ENCODE measurements at places on chromosomes 3 and 15.
A peak's percentile ranks its signal among the peaks of the same experiment; 100 is the strongest.

- DNase-seq: no peak
Measured at GRCh38 chr3:123361071-123361470, 87.8 kb downstream of the ADCY5 start.

GRCh38 chr3:129548104-129548965 is 5.4 kb downstream of the H1-8 start:
- no peak for DNase-seq

- DNase-seq: peak; percentile 23
Measured at GRCh38 chr3:47890828-47891612, 88.1 kb downstream of the DHX30 start.

GRCh38 chr3:128794770-128795649 is 69.0 kb downstream of the RAB7A start:
- DNase-seq: no peak

DNA sequence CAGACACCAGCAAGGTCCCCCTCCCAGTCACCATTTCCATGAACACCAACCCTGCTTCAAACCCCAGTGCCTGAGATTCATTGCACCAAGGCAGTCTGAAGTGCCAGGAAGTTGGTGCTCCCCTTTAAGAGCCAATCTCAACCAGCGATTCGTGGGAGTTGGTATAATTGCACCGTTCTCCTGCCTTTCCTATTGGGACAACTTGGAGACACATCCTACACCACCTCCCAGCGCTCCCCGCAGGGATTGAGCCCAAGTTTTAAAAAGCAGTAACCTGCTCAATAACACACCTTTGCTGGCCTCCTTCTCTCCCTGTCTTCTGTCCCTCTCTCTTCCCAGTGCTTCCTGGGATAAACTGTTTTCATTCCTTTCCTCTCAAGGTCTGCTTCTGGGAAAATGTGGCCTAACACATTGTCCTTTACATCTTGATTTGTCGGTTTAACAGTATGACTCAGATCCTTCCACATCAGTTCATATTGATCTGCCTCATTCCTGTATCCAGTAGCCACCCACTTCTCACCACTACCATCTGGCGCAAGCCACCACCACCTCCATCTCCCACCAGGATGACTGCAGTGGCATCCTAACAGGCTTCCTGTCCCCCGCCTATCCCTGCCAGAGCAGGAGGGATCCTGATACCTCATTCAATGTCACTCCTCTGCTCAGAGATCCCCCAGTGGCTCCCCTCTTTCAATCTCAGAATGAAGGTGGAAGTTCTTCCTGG is 37.8 kb upstream of the HRH1 start:
- DNase-seq: no peak

DNA sequence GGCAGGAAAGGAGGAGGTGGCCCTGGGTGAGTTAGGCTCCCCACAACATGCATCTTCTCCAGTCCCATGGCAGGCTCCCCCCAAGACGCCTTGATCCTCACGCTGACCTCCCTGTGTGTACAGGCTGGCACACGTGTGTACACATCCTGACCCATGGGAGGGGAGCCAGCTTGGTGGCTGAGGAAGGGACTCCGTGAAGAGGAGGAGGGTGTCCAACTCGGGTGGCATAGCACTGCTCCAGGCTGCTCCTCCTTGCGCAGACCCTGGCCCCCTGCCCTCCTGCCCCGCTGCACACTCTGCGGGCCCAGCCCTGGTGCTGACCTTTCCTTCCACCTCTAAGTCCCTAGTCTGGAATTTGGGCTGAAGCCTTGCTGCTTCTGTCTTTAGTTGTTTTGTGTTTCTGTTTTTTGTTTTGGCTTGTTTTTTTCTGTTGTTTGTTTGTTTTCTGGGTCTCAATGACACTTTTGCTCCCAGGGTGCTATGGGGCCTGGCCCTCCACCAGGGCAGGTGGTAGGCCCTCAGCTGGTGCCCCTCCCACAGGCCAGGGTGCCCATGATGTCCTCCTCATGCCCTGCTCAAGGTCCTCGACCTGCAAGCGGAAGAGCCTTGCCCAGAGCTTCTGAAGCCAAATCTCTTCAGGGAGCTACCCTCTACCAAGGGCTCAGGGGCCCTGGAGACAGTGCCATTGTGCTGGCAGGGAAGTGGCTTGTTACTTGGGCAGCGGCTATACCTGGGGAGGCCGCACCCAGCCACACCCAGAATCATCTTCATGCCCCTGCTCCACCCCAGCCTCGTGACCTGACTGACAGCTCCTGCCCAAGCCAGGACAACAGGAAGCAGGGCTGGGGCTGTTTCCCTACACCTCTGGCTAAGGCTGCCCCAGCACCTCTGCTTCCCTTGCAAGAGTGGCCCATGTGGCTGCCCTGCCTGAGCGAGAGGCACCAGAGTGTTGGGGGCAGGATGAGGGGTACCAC is 5.1 kb downstream of the EPHB3 start:
- DNase-seq: no peak

DNA sequence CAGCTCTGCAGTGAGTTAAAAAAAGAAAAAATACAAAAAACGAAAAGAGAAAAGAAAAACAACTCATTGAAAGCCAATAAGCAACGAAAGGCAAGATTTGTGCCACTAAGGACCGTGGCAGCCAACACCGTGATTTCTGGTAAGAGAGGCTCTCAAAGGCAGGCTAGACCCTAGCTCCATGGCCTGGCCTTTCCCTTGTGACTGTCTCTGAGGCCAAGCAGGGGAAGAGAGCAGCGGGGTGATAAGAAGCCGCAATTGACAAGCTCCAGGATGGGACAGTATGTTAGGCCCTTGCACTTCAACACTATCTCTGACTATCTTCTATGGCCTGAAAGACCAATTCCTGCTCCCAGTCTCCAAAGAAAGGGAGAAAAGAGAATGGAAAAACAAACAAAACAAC is 12.4 kb downstream of the APOD start:
- DNase-seq: no peak

GRCh38 chr15:60536314-60536713 is 57.4 kb upstream of the ICE2 start:
- DNase-seq: no peak

- DNase-seq: no peak
Measured at GRCh38 chr3:100333970-100334487, 528 bp upstream of the NIT2 start.

DNA sequence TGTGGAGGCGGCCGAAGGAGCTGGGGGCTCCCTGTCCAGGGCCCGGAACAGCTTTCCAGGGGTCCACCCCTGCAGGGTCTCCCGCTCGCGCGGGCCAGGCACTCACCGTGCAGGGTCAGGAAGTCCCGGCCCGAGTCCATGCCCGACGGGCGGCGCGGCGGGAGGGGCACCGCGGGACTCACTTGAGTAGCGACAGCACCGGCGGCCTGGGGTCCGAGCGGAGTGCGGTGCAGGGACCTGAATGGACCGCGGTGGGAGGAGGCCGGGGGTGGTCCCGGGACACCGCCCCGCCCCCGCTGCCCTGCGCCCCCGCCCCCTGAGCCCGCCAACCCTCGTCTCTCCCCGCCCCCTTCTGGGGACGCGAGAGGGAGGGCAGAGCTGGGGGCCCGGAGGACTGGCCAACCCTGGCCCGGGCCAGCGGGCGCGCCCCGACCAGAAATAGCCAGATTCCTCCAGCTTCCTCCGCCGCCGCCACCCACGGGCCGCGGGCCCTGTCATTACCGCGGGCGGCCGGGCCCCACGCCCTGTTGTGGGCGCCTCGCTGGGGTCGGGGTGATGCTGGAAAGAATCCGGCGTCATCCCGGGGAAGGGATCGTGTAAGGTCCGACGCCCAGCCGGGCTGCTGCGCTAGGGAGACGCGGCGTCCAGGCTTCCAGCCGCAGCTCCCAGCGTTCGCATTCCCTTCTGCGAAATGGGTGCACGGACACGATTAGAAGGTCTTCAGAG is at the start of gene PLCD1:
Gene PLCD1, minus strand, starts transcription at position 243 of the 726 bp plus-strand sequence. Its CDS starts 103 bp downstream, at position 140.
- peak; percentile 88 for DNase-seq

- no peak for DNase-seq
Measured at GRCh38 chr3:194269610-194270145, 81.5 kb downstream of the CPN2 start.

- DNase-seq: no peak
Measured at GRCh38 chr3:121698901-121699300, 38.2 kb upstream of the HCLS1 start.

GRCh38 chr3:61451841-61452240 is 109.5 kb upstream of the PTPRG start:
- no peak for DNase-seq

DNA sequence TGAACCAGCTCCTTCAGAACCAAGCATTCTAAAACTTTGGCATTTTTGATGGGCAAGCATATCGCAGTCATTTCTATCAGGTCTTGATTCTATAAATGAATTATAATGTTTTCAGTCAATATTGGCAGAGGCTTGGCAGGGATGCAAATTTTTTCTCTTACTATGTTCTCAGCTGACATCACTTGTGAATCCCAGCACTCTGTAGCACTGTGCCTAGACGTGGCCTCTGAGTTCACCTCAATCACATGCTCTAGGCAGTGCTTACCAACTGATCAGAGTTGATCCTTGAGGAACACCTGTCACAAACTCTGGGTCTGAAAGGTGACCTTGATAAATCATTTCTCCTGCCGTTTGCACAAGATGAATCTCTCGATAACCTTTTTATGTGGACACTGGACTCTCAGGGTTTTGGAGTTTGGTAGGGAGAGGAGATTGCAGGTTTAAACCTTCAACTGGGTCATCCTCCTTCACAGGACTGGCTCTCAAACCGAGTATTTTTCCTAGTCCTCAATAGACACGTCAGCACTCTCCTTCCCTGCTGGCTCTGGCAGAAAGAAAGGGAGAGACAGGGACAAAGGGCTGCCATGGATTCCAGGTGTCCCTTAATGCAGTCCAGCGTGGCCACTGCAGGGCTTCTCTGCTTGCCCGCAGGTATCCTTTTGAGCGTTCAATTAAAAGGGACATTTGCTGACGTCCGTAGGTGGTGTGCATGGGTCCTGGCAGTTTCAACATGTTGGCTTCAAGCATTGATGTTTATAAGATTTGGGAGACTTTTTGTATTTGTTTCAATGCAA is 222.3 kb upstream of the CMC1 start:
- no peak for DNase-seq

GRCh38 chr3:12935023-12935860 is 93.9 kb upstream of the RPL32 start:
- DNase-seq: no peak

GRCh38 chr3:97074546-97074945 is 260.2 kb downstream of the EPHA6 start:
- DNase-seq: no peak

- no peak for DNase-seq
Measured at GRCh38 chr15:50979041-50979440, 70.6 kb downstream of the AP4E1 start.

DNA sequence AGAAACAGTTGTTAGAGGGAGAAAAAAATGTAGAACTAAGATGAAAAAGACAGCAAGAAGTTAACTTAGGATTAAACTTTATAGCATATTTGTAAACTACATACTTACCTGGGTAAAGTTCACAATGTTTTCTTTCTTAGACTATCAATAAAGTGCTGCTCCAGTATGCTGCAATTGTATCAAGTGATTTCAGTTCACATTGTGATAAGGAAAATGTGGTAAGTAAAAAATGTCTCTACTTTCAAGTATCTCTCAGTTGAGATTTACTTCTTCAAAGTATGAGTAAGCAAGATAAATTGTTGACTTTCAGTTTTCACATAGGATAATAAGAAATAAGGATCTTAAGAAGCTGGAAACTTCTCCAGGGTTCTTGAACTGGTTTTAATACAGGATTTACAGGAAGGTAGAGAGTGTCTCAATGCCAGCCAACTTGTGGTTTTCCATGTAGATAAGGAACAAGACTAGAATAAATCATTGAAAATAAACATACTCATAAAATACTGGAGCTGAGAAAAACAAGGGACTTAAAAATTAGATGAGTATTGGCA is 528.8 kb downstream of the UNC13C start:
- DNase-seq: no peak

GRCh38 chr15:78538358-78538757 is 1.9 kb upstream of the PSMA4 start:
- DNase-seq: no peak

- DNase-seq: peak; percentile 43
Measured at GRCh38 chr3:197878427-197878826, 71.6 kb upstream of the RPL35A start.

GRCh38 chr3:8589880-8590556 is 54.6 kb downstream of the SSUH2 start:
- no peak for DNase-seq

DNA sequence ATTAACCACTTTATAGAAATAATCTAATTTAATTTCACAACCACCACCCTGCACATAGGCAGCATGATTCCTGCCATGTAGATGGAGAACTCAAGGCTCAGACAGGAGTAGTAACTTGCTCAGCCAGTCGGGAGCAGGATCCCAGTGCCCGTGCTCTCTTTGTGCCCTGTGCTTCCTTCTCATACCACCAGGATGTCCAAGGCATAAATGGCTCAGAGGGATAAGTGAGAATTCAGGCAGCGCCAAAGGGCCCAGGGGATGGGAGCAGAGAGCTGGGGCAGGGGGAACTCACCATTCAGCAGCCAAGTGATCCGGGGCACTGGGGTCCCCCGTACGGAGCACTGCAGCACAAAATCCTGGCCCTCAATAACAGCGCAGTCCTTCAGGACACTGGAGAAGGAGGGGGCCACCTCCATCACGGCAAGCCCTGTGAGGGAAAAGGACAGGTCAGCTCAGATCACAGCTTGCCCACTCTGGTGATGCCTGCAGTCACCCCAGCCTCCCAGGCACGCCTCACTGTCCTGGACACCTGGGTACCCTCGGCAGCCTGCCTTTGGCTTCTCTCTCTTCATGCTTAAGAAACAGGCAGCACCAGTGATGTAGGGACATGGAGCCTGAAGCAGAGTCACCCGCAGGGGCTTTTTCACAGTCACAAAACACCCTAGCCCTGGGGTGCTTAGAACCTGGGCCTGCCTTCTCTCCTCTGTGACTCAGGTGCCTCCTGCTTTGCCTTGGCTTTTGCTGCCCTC is 141.0 kb upstream of the HACD2 start:
- no peak for DNase-seq

DNA sequence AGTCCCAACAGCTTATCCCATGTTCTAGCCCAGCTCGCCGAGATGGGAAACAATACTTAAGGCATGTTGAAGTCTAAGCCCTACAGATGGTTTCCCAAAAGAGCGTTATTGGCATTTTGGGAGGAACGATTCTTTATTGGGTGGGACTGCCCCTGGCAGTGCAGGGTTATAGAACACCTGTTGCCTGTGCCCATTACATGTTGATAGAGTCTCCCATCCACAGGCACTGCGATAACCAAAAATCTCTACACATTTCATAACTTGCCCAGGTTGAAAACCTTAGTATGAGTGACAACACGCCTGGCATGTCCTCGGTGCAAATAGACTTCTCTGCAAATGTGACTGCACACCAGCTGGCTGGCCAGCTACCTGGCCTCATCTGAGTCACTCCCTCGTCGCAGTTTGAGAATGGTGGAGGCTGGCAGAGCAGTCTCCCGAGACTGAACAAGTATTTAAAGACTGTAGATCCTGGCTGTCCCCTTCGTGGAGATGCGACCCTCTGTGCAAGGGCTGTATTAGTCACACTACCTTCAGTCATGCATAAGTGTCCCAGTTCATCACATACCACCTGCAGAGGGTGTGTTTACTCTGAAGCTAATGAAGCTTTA is 18.7 kb downstream of the ZNF80 start:
- no peak for DNase-seq

- DNase-seq: no peak
Measured at GRCh38 chr3:180563406-180563805, 38.6 kb upstream of the TTC14 start.
